ENCODE measurements at places on chromosomes 5 and 9. TPM values are rescaled to one million over a fixed set of nuclear protein-coding genes. Genes with fewer than 3 reads are reported as not detected.

ORM2 gene
- not detected for polyA plus RNA-seq

DNA sequence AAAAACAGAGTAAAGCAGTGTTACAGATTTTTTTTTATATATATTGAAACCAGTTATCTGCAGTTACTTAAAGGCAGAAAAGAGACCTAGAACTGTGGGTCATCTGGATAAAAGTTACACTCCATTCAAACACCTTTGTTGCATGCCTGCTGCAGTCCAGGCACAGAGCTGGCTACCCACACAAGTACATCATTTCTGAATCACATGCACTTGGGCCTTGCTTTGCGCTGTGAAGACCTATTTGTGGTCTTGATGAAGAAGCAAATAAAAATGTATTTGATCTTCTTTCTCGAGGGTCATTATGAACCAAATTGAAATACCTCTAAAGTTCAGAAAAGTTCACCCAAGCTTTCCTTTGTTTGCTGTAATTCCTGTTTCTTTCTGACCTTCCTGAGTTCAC, 503.0 kb upstream of the ZNF608 start:
- DNase-seq = no peak

DNA sequence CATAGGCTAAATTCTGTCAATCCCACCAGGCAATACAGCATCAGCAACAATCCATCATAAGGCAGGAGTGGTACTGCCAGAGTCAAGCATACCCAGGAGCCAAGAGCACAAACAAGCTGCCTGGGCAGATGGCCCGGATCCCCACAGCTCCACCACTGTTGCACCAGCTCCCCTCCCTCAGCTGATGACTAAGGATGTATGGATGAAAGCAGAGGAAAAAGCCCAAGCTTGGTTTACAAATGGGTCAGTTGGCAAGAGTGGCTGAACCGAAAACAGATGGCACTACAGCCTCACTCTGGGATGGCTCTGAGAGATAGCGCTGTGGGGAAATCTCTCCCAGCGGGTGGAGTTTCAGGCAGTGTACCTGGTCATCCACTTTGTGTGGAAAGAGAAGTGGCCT, 29.4 kb downstream of the DROSHA start:
- DNase-seq = no peak

MUSK gene
- polyA plus RNA-seq = not detected

DNA sequence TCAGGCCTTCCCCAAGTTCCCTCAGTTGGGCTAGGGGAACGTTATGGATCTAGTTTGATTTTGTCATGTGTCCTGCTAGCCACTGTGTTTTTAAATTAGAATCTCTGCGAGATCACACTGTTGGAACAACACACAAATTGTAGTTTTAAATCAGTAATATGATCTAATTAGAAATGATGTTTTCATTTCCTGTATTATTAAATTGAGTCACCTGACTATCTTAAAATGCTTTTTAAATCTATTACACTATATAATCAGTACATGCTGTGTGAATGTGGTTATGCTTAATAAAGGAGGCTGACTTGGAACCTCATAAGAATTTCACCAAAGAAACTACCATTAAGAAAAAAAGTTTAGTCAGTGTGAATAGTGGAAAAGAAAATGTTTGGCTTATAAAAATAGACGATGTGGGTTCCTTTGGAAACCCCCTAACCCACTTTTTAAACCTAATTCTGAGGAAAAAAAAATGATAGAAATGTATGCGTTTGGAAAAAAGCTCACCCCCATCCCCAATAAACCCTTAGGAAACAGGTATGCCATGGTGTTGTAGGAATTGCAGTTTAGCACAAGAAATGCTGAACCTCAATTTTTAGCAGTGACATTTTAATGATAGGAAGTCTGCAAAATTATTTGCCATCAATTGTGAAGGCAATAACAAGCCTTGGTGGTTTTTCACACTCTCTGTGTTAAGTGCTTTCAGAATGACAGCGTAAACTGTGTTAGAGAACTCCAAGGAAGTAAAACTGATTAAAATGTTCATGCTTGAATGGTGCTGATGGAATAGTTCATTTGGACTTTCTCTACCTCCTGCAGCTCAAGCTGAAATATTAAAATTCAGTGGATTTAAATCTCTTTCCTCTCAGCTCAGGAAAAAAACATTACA, 59.0 kb downstream of the TLE4 start:
- no peak for DNase-seq

DNA sequence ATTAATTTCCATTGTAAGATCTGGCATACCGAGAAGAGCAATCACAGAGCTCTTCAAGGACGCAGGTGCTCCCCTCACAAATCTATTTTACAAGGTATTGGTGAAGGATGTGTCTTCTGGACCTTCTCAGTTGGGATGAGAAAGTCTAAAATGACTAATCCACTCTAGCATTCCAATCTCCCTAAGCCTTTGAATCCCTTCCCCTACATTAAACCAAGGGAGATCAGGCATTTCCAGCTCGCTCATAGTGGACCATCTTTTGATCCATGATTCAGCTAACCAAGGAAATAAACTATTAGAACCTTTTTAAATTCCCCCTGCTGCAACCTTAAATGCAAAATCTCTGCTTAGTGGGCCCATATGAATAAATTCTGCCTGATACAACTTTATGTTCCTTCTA, 95.9 kb upstream of the FBN2 start:
- DNase-seq = no peak

OTP gene
- not detected for polyA plus RNA-seq

- no peak for DNase-seq
Measured at GRCh38 chr5:8766448-8766847, 779.4 kb downstream of the SEMA5A start.

- no peak for DNase-seq
Measured at GRCh38 chr9:130837643-130838042, 2.6 kb downstream of the ABL1 start.

CLTB gene
- polyA plus RNA-seq = 57.3 TPM

DNA sequence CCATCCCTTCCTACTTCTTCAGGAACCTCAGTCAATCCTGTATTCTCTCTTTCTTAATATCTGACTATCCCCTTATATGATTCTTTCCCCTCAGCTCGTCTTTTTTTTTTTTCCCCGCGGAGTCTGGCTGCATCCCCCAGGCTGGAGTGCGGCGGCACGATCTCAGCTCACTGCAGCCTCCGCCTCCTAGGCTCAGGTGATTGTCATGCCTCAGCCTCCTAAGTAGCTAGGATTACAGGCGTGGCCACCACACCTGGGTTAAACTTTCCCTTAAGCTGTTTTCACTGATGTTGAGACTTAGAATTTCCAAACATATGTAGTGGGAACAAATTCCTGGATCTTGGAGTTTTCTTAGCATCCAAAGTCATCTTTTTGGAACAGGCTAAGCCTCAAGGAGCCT, 13.3 kb upstream of the RUSC2 start:
- DNase-seq = no peak

PCDHB2 gene
- 7.9 TPM for polyA plus RNA-seq

PKD2L2 gene
- polyA plus RNA-seq = 0.42 TPM

CCDC192 gene
- polyA plus RNA-seq = 1.5 TPM

SLC6A3 gene
- 0.47 TPM for polyA plus RNA-seq

DNA sequence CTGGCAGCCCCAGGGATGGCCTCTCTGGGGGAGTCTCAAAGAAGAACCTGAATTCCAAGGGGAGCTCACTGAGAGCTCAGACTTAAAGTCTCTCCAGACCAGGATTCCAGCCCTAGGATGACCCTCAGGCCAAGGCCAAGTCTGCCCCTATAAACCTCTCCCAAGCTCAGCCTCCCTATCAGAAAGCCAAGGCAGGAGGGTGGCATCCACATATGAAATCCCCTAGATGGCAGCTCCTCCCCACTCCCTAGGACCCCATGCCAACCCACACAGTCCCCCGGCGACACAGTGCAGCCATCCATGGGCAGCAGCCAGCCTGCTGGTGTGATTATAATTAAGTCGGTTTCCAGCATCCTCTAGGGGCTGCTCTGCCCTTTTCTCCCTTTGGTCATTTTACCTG, 269.9 kb downstream of the CDK5RAP2 start:
- DNase-seq = no peak

DNA sequence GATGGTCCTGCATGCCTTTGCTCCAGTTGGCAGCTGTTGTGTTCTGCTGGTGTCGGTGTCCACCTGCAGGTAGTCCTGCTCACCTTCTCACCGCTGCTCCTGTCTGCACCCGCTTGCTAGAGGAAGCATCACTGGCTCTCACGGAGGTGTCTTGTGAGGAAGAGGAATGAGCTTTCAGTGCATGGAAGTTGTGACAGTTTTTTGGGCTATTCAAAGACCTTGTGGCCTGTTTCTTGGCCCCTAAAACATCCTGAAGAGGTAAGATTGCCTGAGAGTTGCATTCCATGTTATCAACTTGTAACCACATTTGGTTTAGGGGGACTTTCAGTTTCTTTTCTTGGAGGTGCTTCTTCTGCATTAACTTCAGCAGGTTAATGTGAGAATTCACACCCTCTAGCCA, 85.6 kb downstream of the MACROH2A1 start:
- no peak for DNase-seq

GRCh38 chr5:110040178-110040577, 350.5 kb downstream of the MAN2A1 start:
- no peak for DNase-seq

ADAMTS12 gene
- 16.1 TPM for polyA plus RNA-seq

RABL6 gene
- polyA plus RNA-seq = 62.4 TPM

GRCh38 chr5:28685794-28686193, 1647.4 kb upstream of the CDH9 start:
- no peak for DNase-seq

DNA sequence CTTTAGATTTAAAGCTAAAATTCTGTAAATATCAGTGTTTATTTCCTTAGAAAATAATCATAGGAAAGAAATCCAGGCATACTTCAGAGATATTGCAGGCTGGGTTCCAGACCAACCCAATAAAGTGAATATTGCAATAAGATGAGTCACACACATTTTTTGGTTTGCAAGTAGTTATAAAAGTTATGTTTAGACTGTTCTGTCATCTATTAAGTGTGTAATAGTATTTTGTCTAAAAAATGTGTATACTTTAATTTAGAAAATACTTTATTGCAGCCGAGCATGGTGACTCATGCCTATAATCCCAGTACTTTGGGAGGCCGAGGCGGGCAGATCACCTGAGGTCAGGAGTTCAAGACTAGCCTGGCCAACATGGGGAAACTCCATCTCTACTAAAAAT, 6.9 kb upstream of the RIC1 start:
- no peak for DNase-seq

- no peak for DNase-seq
Measured at GRCh38 chr9:6247266-6247665, 31.7 kb downstream of the IL33 start.

DNA sequence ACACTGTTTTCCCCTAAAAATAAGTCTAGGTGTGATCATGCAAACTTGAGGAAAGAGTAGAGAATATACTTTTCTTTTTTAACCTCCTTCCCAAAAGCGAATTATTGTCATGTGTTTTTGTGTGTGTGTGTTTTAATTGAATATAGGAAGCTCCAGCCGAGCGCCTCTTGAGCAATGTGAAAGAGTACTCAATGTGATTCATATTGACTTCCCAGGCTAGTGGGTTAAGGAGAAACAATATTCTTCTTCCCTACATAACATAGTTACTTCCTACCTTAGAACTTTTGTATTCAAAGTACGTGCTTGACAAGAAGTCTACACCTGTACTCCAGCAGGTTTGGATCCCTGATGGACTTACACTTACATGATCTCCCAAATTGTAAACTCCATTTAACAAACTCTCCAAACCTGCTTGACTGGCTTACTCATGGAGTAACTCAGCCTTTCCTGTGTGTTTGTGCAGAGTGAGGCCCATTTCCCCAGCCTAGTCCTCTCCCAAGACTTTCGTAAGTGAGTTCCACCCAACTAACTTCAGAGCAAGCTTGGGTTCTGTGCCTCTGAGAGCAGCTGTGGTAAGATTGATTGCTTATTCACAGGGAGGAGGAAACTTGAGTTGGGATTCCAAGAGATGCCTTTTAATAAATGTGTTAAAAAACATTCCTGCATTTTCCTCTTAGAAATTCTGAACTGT, 9.3 kb downstream of the SLC28A3 start:
- DNase-seq = peak; percentile 42

BTNL3 gene
- 0.11 TPM for polyA plus RNA-seq

GRCh38 chr5:129978270-129978669, 74.0 kb downstream of the CHSY3 start:
- no peak for DNase-seq

DBH gene
- polyA plus RNA-seq = 1.4 TPM

DRD1 gene
- not detected for polyA plus RNA-seq

GRCh38 chr9:85543196-85543595, 198.6 kb downstream of the AGTPBP1 start:
- DNase-seq = no peak

GRCh38 chr5:6744841-6745705, 31.8 kb downstream of the TENT4A start:
- no peak for DNase-seq

DNA sequence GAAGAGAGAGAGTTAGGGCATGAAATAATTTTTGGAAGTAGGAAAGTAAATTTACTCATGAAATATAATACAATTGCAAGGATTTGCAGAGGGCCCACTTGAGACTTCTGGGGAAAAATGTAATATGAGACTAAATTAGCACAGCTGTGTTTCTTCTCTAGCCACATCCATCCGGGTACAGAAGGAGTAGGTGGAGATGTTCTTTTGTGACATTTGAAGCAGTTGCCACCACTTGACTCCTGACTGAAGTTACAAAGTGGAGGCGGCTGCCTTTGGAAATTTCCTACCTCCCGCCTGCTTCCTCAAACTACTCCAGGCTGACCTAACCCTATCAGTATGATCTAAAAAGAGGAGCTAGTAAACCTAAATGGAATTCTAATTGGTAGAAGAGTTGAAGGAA, 58.1 kb upstream of the SHISAL2B start:
- no peak for DNase-seq

GRCh38 chr9:124045830-124046177, 34.2 kb downstream of the LHX2 start:
- DNase-seq = no peak

SPINK6 gene
- not detected for polyA plus RNA-seq

GRCh38 chr9:116467740-116468351, 219.3 kb upstream of the TRIM32 start:
- DNase-seq = no peak

- DNase-seq = no peak
Measured at GRCh38 chr5:121366515-121366914, 485.2 kb upstream of the FTMT start.

DNA sequence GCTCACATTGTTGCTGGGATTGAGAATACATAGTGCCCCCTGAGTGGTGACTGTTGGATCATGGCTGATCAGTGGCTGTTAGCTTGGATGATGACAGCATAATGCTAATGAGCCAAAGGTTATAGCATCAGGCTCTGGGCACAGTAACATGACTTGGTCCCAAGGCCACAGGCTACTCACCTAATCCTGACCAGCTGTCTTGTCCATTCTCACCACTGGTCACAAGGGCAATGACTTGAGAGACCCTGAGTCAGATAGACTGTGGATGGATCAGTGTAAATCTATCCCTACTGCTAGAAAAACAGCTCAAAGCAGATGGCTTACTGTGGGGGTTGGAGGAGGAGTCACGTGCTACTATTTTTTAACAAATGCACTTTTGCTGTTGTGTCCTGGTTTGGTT, 74.7 kb downstream of the AOPEP start:
- DNase-seq = no peak

Measured in left renal pelvis (tissue), 4 donors.